ENCODE measurements at places on chromosomes 3 and 15.

- DNase-seq: no peak
These were observed 80.2 kb downstream of the BFSP2 start for GRCh38 chr3:133479895-133480669.

- no peak for DNase-seq
These were observed 6.1 kb upstream of the TMEM207 start for GRCh38 chr3:190455828-190456227.

- no peak for DNase-seq
These were observed 114.2 kb downstream of the NEDD4 start for GRCh38 chr15:55879181-55879580.

GRCh38 chr3:52777959-52778805 lies 783 bp downstream of the ITIH1 start:
- DNase-seq: no peak

GRCh38 chr3:40593351-40593750 lies 68.6 kb downstream of the ZNF621 start:
- DNase-seq: no peak

- DNase-seq: no peak
These were observed 1.5 kb downstream of the FOXB1 start for GRCh38 chr15:60005352-60006202.

GRCh38 chr3:126903521-126903920 lies 79.4 kb upstream of the PLXNA1 start:
- DNase-seq: no peak

DNA sequence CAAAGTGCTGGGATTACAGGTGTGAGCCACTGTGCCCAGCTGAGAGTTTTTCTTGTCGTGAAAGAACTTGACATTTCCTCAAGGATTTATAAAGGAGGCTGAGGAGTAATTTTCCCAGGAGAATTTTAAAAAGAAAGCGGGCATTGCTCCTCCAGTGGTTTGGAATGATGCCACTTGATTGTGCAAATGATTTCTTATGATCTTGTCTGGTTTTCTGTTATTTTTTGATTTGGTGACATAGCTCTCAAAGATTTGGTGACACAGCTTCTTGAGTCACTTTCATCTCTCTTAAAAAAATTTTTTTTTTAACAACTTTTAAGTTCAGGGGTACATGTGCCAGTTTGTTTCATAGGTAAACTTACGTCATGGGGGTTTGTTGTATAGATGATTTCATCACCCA lies 24.6 kb upstream of the NFKBIZ start:
- DNase-seq: no peak

DNA sequence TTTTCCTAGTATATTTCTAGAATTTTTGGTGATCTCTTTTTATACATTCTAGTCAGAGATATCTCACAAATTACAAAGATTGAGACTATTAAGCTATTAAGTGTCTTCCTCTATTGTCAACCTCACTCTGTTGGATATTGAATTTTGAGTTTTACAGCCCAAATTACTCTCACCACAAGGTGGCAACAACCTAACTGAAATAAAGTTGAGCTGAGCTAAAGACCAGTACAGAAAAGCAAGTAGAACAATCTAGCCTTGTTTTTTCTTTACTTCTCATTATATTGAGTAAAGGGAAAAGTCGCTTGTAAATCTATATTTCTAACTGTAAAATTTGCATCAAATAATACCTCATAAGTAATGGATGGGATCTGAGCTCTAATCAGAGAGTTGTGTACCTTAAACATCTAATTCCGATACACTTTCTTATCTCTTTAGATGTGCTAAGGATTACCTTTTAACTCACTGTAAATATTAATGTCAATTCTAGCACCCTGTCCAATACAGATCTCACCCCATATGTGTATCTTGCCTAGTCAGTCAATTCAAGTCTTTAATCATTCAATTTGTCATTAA lies 13.6 kb upstream of the COMMD2 start:
- no peak for DNase-seq

GRCh38 chr15:68031404-68031803 lies 22.7 kb upstream of the PIAS1 start:
- no peak for DNase-seq

DNA sequence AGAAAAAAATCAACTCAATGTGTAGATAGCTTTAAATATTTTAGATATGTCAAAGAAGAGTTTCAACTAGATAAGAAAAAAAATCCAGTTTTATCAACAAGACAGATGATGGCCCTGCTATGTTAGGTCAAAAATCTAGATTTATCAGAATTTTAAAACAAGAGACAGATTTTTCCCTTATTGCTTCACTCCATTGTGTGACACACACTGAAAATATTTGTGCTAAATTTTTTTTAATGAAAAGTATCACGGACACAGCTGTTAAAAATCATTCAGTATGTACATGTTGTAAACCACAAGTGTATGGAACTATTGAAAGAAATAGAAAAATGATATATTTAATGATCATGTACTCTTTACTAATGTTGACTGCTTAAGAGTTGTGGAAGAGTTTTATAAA lies 43.6 kb downstream of the FOXB1 start:
- DNase-seq: no peak

DNA sequence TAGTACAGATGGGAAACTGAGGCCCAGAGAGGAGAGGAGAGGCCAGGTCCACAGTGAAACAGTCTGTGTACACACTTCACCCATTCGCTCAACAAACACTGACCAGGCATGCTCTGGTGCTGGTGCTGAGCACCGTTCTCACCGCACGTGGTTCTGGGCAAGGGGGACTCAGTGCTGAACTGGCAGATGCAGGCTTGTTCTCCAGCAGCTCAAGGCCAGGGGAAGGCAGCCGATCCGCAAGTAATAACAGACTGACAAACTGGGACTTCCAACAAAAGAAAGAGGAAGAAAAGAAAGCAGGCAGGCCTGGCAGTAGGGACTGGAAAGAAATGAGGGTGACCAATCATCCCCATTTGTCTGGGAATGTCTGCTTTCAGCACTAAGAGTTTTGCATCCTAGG lies 25.6 kb upstream of the LINGO1 start:
- DNase-seq: no peak

DNA sequence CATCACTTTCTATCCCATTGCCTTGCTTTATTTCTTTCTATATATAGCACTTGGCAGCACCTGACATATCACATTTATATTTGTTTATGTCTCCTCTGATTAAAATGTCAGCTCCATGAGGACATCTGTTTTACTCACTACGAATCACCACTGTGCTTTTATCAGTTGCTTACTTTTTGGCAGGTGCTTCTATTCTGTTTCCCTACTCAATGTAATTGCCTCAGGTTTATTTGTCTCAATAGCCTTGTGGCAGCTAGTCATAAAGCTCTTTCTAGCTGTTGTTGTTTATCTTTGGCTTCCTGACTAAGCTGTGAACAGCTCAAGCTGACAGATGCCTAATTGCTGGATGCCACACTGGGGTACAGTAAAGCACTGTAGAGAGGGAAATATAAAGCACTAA lies 85.5 kb downstream of the VPS13C start:
- no peak for DNase-seq

DNA sequence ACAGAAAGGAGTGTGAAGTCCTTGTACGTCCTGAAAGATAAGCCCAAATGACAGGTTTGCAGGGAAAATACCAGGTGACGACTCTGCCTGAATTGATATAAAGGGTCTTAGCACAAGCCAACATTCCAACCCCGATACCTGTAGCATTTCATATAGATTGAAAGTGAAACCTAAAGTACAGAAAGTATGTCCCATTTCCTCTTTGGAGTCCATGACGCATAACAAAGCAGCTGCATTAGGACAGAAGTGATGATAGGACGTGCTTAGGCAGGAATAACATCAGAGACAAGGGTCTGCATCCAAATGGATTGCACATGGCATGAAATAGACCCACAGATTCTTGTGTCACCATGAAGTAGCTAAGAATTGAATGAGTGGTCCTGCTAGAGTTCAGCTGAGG lies 187.0 kb upstream of the ROBO1 start:
- no peak for DNase-seq

DNA sequence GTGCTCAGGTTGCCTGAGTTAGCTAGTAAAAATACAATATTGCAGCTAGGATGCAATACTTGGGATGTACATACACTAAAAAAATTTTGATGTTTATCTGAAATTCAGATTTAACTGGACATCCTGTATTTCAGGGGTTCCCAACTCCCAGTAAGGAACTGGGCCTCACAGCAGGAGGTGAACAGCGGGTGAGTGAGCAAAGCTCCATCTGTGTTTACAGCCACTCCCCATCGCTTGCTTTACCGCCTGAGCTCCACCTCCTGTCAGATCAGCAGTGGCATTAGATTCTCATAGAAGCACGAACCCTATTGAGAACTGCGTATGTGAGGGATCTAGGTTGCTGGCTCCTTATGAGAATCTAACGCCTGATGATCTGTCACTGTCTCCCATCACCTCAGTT lies 285.1 kb upstream of the PROK2 start:
- DNase-seq: no peak

DNA sequence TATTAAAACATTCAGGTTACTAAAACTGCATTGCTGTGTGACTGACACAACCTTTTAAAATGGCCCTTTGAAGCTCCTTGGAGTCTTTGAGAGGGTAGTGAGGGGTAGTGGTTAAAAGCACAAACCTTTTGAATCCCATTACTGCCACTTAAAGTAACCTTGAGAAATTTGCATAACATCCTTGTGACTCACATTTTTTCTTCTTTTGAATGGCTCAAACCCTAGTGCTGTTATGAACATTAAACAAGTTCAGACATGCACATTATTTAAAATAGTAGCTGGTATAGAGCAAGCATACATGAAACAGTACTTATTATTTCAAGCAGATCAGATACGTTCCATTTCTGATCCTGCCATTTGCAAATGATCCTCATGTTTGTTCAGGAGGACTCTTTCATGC lies 3.7 kb upstream of the CLDN1 start:
- DNase-seq: no peak

GRCh38 chr3:170055209-170055608 lies 17.4 kb downstream of the GPR160 start:
- no peak for DNase-seq

- DNase-seq: no peak
These were observed 73.4 kb downstream of the CRYBG3 start for GRCh38 chr3:97895216-97895615.

DNA sequence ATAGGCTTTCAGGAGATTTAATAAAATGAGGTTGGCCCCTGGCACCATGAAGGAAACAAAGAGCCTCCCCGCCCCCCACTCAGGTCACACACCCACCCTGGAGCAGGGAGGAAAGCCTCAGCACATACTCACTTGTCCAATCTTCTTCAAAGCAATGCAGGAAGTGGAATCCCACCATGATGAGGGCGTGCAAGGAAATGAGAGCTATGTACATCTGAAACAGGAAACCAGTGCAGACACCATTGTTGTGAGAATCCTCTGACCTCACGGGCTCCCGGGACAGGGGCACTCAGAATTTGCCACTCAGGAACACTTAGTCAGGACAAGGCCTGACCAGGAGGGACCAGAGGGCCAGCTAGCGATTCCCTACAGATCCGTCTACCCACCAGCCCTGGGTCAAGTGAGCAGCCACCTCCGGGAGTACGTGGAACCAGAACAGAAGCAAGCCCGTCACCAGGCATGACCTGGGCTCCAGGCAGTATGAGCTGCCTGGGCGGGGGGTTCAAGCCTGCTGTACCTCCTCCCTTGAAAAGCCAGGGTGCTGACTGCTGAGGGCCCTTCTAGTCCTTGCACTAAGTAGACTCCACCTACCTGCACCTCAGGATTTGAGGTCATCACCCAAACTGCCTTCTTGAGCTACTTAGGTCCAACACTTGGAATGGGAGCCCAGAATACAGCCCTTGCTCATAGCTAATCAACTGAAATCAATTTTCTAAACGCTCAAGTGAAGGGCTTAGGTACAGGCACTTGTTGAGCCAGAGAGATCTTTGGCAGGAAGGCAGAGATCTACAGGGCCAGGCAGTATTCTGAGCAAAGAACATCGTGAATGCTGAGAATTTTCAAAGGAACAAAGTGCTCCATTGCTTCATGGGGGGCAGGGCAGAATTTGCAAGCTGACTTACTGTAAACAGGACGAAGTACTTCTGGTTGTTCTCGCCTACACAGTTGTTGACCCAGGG lies 42.7 kb downstream of the ZDHHC3 start:
- DNase-seq: no peak

- peak; percentile 8 for DNase-seq
These were observed 209.4 kb downstream of the CADPS start for GRCh38 chr3:62665627-62666437.

- no peak for DNase-seq
These were observed 130.3 kb upstream of the TMC3 start for GRCh38 chr15:81504170-81504905.

- DNase-seq: no peak
These were observed 146.4 kb downstream of the TJP1 start for GRCh38 chr15:29675791-29676301.

- DNase-seq: no peak
These were observed 511 bp upstream of the RARB start for GRCh38 chr3:25427563-25427941.

DNA sequence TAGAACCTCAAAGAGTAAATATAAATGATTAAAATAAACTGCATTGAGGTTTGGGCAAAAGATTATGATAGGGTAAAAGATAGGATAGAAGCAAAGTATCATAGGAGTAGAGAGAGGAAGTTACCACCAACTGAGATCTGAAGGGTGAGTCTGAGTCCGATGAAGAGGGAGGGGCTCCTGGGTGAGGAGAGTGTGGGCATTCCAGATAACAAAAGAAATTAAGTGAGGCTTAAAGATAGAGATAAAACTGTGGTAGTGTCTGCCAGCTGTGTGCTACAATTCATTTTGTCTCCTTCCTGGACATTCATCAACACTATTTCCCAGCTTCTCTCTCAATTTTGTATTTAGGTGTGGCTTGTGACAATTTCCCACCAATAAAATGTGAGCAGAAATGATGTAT lies 343.0 kb upstream of the PLSCR5 start:
- no peak for DNase-seq

GRCh38 chr3:128236657-128237056 lies 83.4 kb downstream of the EEFSEC start:
- DNase-seq: no peak

DNA sequence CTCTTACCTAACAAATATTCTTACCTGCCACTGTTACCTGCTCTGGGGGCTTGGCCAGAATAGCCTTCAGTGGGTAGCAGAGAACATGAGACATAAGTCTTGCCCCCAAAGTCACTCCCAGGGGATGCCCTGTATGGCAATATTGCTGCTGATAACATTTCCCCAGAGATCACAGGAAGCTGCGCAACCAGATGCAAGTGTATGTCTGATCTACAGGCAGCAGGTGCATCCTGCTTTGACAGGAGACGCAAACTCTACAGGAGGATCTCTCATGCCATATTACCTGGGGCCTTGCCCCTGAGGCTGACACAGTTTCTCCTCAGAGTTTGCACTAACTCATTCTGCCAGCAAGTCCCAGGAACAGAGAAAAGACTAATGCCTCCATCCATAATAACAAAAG lies 174.4 kb upstream of the LPP start:
- DNase-seq: no peak

- DNase-seq: no peak
These were observed 41.5 kb downstream of the FGF7 start for GRCh38 chr15:49464522-49464921.
